ENCODE measurements at places on chromosomes 7 and 10.

DNA sequence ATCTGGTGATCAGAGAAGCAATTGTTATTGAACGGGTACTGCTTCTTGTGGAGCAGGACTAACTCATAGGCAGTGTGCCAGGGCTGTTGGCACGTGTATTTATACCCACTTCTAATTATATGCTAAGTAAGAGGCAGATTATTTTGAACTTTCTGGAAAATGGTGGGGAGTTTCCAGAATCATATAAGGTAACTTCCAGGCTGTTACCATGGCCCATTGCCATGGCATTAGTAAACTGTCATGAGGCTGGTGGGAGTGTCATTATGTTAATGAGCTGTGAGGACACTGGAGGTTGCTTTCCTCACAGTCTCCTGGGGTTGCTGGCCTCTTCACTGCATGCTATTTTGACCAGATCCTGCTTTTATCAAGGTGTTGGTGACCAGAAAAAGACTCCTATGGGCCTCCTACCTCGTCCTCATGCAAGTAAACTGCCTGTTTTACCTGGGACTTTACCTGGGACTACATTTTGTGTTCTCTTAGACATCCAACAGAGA is 122.6 kb downstream of the KCND2 start:
- no peak for DNase-seq

GRCh38 chr10:70051848-70052247 is 798 bp upstream of the MACROH2A2 start:
- no peak for DNase-seq

GRCh38 chr7:93133005-93133404 is 15.2 kb downstream of the SAMD9L start:
- no peak for DNase-seq

DNA sequence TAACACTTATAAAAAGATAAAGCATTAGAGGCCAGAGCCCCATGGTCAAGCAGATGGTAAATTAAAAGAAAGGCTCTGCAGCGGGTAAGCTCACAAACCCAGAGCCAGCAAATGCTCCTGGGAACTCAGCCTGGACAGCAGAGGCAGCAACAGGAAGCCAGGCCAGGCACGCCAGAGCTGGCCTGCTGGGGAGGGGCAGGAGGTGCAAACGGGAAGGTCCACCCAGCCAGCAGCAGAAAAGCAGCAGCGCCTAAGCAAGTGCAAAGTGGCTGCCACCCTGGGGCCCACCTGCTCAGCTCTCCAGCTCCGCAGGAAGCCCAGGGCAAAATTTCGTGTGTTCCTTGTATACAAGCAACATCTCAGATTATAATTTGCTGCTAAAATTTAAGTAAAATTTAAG is 82.7 kb upstream of the GPR22 start:
- DNase-seq = no peak

GRCh38 chr7:98777051-98777450 is 92.8 kb downstream of the TMEM130 start:
- DNase-seq = no peak
